ENCODE measurements at places on chromosomes 1 and 21. TPM values are rescaled to one million over a fixed set of nuclear protein-coding genes. Genes with fewer than 3 reads are reported as not detected.

The RNPC3 gene
- 20.5 TPM for total RNA-seq

- no peak for DNase-seq
These were observed 800 bp upstream of the MMP23B start for GRCh38 chr1:1630965-1631781.

The LCE2C gene
- total RNA-seq: not detected

The BARHL2 gene
- total RNA-seq: not detected

DNA sequence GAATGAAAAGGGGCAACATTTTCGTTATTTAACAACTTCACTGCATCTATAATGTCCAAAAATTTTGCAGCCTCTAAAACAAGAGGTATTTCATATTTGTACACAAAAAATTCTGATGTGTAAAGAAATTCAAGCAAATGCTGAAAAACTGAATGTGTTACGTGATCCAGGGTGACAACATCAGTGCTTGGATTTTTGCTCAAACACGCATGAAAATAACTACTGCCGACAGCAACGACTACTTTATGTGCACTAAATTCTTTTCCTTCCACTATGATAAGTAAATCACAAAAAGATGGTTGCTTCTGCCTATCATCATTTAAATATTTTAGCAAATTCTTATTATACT is 53.4 kb upstream of the ASPM start:
- DNase-seq: no peak

DNA sequence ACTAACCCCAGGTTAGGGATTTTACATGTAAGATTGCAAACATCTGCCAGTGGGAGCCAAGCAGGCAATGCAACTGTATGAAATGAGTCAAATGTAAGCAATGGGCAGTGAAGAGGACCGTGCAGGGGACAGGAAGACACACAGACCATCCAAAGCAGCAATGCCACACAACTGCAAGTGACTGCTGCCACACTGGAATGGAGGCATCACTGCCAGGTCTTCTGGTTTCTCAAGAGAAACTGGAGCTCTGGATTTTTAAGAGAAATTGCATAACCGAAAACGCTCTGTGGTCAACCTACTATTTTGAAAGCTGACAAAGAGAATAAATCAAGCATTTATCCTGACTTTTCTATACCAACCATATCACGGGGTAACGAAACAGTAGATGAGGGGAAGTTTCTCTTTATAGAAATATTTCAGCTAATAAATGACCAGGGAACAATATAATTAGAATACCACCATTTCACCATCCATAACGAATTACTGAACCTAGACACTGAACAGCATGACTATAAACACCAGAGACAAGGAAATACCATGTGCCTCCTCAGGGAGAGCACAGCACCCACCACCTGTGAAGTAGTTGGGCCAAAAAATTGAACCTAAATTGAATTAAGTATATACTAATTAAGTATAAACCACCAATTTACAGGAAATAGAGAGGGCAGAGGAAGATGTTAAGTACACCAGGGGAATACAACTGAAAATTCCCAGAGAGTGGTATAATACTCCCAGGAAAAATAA is 4.4 kb downstream of the AK2 start:
- DNase-seq: no peak

DNA sequence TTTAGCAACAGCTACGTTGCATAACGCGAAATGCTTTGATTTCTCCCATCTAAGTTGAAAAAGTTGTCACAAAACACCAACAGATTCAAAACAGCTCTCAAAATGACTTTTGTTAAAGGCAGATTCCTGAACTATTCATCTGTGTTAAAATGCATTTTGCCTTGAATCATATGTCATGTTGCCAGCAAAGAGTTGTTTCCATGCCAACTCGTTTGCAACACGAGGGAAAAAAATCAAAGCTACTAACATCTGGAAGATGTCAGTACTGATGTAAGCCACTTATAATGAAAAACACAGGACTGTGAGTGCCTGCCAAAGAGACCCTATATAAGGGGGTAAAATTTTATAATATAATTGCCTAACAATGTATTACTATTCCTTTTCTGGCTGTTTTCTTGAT is 182.7 kb upstream of the PTBP2 start:
- no peak for DNase-seq

The GBP7 gene
- total RNA-seq: not detected

GRCh38 chr1:35585281-35585680 is 12.2 kb downstream of the TFAP2E start:
- DNase-seq: no peak

Data from mammary epithelial cell (primary cell).